ENCODE measurements at places on chromosomes 5 and 9. TPM values are rescaled to one million over a fixed set of nuclear protein-coding genes. Genes with fewer than 3 reads are reported as not detected.

The PSAT1 gene
- 6.5 TPM for total RNA-seq

The CCDC192 gene
- total RNA-seq: not detected

The ESM1 gene
- total RNA-seq: 125 TPM

The POU5F2 gene
- total RNA-seq: 0.33 TPM

The FYB1 gene
- not detected for total RNA-seq

The CDX1 gene
- total RNA-seq: under 0.01 TPM

The PAEP gene
- total RNA-seq: not detected

The GFPT2 gene
- 1.2 TPM for total RNA-seq

The RUSC2 gene
- 10.1 TPM for total RNA-seq

The SLC6A18 gene
- total RNA-seq: not detected

The C5orf46 gene
- total RNA-seq: not detected

The FOXI1 gene
- total RNA-seq: not detected

The NXNL2 gene
- 0.98 TPM for total RNA-seq

The CD180 gene
- total RNA-seq: under 0.01 TPM

The TMEM38B gene
- 8.3 TPM for total RNA-seq

The NUTM2F gene
- not detected for total RNA-seq

The SLC34A3 gene
- total RNA-seq: not detected

The FGFR4 gene
- total RNA-seq: 3.3 TPM

The SPATA31A1 gene
- total RNA-seq: not detected

The MPDZ gene
- 126 TPM for total RNA-seq

The COL15A1 gene
- total RNA-seq: 0.33 TPM

The TNFSF15 gene
- total RNA-seq: 0.26 TPM

The FAT2 gene
- total RNA-seq: not detected

The EIF4E1B gene
- not detected for total RNA-seq

The SLC22A4 gene
- total RNA-seq: 7.7 TPM

The OR1L6 gene
- not detected for total RNA-seq

The ZDHHC11 gene
- total RNA-seq: 0.26 TPM

The TMEM232 gene
- 1.0 TPM for total RNA-seq

The ALDH7A1 gene
- total RNA-seq: 23.3 TPM

The DIRAS2 gene
- 0.86 TPM for total RNA-seq

The MATR3 gene
- 316 TPM for total RNA-seq

The SLC36A2 gene
- not detected for total RNA-seq

The CCNO gene
- total RNA-seq: not detected

The C9orf50 gene
- not detected for total RNA-seq

The UGCG gene
- 90.0 TPM for total RNA-seq

The SLCO6A1 gene
- total RNA-seq: not detected

The DDX46 gene
- total RNA-seq: 13.8 TPM

The PALM2AKAP2 gene
- total RNA-seq: 0.09 TPM

The ARID3C gene
- under 0.01 TPM for total RNA-seq

The SPOCK1 gene
- total RNA-seq: 0.52 TPM

The CCDC69 gene
- total RNA-seq: 0.54 TPM

The PCDHB16 gene
- total RNA-seq: 0.69 TPM

The PLAA gene
- total RNA-seq: 38.7 TPM

The ITK gene
- total RNA-seq: not detected

The DCANP1 gene
- not detected for total RNA-seq

The FOXD1 gene
- total RNA-seq: 0.09 TPM

The UNC13B gene
- total RNA-seq: 18.7 TPM

The KIF3A gene
- 3.9 TPM for total RNA-seq

The HRH2 gene
- not detected for total RNA-seq

The CYSTM1 gene
- total RNA-seq: 7.6 TPM

The NUDCD2 gene
- total RNA-seq: 4.8 TPM

The MTX3 gene
- total RNA-seq: 8.7 TPM

The ENTPD2 gene
- not detected for total RNA-seq

Measured in dermis lymphatic vessel endothelial cell (primary cell).